ENCODE measurements at places on chromosomes 3 and 15. TPM values are rescaled to one million over a fixed set of nuclear protein-coding genes. Genes with fewer than 3 reads are reported as not detected.
A peak's percentile ranks its signal among the peaks of the same experiment; 100 is the strongest.

NANOGP8 gene
- not detected for total RNA-seq

CFAP92 gene
- not detected for total RNA-seq

SLC35G2 gene
- total RNA-seq, result 7.3 TPM

USP50 gene
- 2.0 TPM for total RNA-seq

CLDN18 gene
- total RNA-seq, result not detected

FBXL22 gene
- total RNA-seq, result 0.48 TPM

SPRED1 gene
- 40.9 TPM for total RNA-seq

SCAANT1 gene
- total RNA-seq, result not detected

- H3K27me3 ChIP-seq, result no peaks in the 10 kb centered on the region
- no peaks in the 10 kb centered on the region for H3K4me1 ChIP-seq
- H3K36me3 ChIP-seq, result no peaks in the 10 kb centered on the region
- H3K27ac ChIP-seq, result no peak overlapping the region
- H3K4me3 ChIP-seq, result no peak overlapping the region
Observed at GRCh38 chr15:21260966-21261395, 179.3 kb downstream of the POTEB3 start.

DNA sequence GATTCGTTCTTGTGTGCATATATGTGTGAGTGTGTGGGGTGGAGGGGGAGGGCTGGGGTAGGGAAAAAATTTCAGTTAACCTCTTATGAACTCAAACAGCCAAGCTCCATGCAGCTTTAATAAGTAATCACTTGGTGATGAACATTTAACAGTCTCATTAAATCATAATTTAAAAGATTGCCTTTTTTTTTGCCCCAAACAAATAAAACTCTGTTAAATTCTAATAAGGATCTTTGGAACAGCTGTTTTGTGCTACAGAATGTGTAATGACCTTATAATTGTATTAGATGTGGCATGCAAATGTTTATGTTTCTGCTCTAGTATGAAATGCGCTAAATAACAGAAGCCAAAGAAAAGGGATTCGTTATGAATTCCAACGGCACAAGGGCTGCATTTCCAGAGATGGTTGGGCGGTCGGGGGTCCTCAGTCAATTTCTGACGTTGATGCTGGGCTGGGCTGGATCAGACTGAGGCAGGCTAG, 80.0 kb upstream of the RORA start:
- H3K4me3 ChIP-seq, result no peak overlapping the region
- no peak for DNase-seq
- H3K4me1 ChIP-seq, result no peaks in the 10 kb centered on the region
- no peaks in the 10 kb centered on the region for H3K27me3 ChIP-seq
- no peak overlapping the region for H3K27ac ChIP-seq

DNA sequence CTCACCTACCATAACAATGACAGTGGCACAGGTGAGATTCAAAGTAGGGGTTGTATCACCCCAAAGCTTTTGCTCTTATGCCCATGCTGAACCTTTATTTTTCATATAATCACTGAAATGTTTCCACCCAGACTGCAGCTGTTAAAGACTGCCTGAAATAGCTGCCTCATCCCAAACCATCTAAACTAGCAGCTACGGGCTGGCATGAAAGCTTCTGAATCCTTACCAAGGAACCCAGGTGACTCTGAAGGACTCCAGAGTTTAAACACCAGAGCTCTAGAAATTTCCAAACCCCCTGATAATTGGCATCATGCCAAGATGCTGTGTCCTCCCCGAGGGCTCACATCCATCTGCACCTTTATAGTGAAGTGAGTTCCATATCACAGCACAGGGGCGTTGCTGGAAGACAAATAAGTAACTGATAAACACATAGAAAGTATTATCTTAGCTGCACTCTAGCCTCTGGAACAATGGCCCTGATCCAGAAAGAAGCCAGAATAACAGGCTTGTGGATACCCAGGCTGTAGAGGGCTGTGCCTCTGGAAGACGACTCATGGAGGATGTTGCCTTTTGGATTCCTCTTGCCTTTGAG, 238.9 kb downstream of the CADPS start:
- H3K36me3 ChIP-seq, result no peaks in the 10 kb centered on the region
- no peak overlapping the region for H3K4me3 ChIP-seq
- no peaks in the 10 kb centered on the region for H3K4me1 ChIP-seq
- H3K27me3 ChIP-seq, result peaks cover 39% of the 10 kb centered on the region
- no peak overlapping the region for H3K27ac ChIP-seq

GRCh38 chr3:128491691-128491940, 1.4 kb downstream of the GATA2 start:
- H3K36me3 ChIP-seq, result no peaks in the 10 kb centered on the region
- H3K4me1 ChIP-seq, result peaks cover 22% of the 10 kb centered on the region
- DNase-seq, result peak; percentile 82
- H3K4me3 ChIP-seq, result no peak overlapping the region
- no peak overlapping the region for H3K27ac ChIP-seq

DNA sequence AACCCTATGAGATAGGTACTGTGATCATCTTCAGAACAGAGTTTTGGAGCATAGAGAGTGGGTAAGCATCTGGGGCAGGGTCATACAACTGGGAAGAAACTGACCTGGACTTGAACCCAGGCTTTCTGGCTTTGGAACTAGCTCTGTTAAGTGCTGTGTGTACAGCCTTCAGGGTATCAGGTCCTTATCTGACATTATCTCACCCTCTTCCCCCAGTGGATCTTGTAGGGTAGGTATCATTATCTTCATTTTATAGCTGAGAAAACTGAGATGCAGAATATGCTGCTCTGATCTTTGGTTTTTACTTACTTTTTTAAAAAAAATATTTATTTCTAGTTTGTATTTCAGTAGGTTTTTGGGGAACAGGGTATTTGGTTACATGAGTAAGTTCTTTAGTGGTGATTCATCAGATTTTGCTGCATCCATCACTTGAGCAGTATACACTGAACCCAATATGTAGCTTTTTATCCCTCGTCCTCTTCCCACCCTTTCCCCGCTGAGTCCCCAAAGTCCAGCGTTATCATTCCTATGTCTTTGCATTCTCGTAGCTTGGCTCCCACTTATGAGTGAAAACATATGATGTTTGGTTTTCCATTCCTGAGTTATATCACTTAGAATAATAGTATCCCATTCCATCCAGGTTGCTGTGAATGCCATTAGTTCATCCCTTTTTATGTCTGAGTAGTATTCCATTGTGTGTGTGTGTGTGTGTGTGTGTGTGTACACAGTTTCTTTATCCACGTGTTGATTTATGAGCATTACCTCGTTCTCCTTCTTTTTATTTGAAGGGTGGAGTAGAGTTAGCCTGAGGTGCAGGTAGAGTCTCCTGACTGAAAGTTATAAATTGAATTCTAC, 271.2 kb downstream of the PTPRG start:
- H3K27me3 ChIP-seq, result no peaks in the 10 kb centered on the region
- peaks cover 11% of the 10 kb centered on the region for H3K4me1 ChIP-seq
- H3K27ac ChIP-seq, result no peak overlapping the region
- no peak overlapping the region for H3K4me3 ChIP-seq

- H3K4me3 ChIP-seq, result peak overlapping the region; percentile 52
- peaks cover 13% of the 10 kb centered on the region for H3K36me3 ChIP-seq
- peaks cover 83% of the 10 kb centered on the region for H3K4me1 ChIP-seq
- peak; percentile 93 for DNase-seq
- peak overlapping the region; percentile 98 for H3K27ac ChIP-seq
Observed at GRCh38 chr3:66428733-66429132, 72.1 kb downstream of the LRIG1 start.

DNA sequence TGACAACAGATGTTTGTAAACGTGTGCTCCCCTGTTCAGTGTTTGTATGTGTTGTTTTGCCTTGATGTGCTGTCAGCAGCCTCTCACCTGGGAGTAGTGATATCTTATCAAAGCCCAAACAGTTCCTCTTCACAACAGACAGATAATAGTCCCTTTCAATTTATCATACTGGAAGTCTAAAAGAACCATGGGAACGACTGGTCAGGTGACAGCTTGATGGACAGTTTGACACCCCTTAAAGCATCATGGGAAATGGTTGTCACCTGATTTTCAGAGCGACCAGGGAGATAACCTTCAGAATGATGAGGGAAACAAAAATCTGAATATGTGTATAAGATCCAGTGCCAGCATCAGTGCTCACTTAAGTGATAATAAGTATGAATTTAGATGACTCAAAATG, 146.3 kb upstream of the SOX2 start:
- no peaks in the 10 kb centered on the region for H3K36me3 ChIP-seq
- peaks cover 5% of the 10 kb centered on the region for H3K27me3 ChIP-seq
- H3K4me3 ChIP-seq, result no peak overlapping the region
- no peak overlapping the region for H3K27ac ChIP-seq
- H3K4me1 ChIP-seq, result no peaks in the 10 kb centered on the region
- no peak for DNase-seq

- no peak overlapping the region for H3K27ac ChIP-seq
- H3K4me3 ChIP-seq, result no peak overlapping the region
- peaks cover 3% of the 10 kb centered on the region for H3K4me1 ChIP-seq
- H3K27me3 ChIP-seq, result peaks cover 28% of the 10 kb centered on the region
- peaks cover 2% of the 10 kb centered on the region for H3K36me3 ChIP-seq
Observed at GRCh38 chr3:184616436-184616835, 54.9 kb downstream of the EPHB3 start.

DNA sequence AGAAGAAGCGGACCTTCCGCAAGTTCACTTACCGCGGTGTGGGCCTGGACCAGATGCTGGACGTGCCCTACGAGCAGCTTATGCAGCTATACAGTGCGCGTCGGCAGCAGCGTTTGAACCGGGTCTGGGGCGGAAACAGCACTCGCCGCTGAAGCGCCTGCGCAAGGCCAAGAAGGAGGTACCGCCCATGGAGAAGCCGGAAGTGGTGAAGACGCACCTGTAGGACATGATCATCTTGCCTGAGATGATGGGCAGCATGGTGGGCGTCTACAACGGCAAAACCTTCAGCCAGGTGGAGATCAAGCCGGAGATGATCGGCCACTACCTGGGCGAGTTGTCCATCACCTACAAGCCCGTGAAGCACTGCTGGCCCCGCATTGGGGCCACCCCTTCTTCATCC, 390.4 kb upstream of the MEIS2 start:
- H3K4me1 ChIP-seq, result no peaks in the 10 kb centered on the region
- H3K27me3 ChIP-seq, result peaks cover 3% of the 10 kb centered on the region
- no peak overlapping the region for H3K4me3 ChIP-seq
- no peaks in the 10 kb centered on the region for H3K36me3 ChIP-seq
- DNase-seq, result no peak

DNA sequence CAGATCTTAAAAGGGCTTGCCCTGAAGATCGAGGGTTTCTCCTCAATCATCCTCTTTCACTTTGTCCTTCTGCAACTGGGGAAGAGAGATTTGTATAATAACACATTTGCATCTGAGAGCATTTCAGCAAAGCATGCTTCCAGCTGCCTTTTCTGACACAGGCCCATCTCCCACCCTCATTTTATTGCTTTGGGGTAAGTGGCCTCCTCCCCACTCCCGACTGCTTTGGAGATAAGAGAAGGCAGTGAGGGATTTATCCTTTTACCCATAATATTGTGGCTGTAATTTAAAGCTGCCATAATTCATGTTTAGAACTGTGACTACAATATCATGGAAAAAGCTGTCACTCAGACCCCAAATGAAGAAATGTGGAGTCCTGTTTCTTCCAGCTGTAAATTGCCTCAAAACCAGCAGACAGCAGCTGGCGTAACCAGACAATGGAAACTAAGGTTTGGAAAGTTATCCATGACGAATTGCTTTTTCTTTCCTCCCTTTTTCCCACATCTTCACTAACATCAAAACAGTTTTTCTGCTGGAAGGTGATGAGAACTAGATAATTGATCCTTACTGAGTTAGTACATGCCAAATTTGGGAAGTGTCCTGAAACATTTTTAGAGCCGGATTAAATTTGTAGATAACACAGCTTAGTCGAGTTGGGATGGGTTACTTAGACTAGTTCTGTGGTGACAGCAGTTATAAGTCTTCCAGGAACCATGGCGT, 104.2 kb upstream of the PFN2 start:
- no peak overlapping the region for H3K27ac ChIP-seq
- H3K4me1 ChIP-seq, result peaks cover 42% of the 10 kb centered on the region
- no peaks in the 10 kb centered on the region for H3K27me3 ChIP-seq
- H3K4me3 ChIP-seq, result no peak overlapping the region

GRCh38 chr3:143152043-143152442, 32.5 kb downstream of the CHST2 start:
- no peaks in the 10 kb centered on the region for H3K27me3 ChIP-seq
- H3K4me1 ChIP-seq, result peaks cover 4% of the 10 kb centered on the region
- H3K36me3 ChIP-seq, result no peaks in the 10 kb centered on the region
- no peak overlapping the region for H3K27ac ChIP-seq
- no peak for DNase-seq

DNA sequence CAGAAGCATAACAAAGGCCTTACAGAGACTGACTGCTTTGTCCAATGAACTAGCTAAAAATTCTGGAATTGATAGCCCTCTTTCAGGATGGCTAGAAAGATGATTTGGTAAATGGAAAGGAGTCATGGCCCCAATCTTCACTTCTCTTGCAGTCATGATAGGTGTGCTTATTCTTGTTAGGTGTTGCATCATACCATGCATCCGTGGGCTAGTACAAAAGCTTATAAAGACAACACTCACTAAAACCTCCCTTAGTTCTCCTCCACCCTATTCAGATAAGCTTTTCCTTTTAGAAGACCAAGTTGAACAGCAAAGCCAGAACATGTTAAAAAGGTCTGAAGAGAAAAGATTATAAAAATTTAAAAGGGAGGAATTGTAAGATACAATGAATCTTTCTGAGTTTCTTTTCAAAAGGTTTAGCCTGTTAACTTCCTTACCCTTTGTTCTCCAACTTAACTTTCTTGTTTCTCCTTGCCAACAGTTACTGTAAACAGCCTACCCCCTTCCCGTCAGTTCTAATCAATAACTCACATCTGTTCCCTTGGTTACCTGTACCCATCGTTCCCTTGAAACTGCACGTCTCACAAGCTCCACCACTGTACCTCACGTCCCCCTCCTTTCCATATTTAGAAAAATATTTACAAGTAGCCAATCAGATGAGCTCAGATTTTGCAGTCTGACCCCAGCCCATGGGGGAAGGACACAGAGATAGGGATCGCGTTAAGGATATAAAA, 105.8 kb downstream of the ZBBX start:
- H3K27ac ChIP-seq, result no peak overlapping the region
- no peaks in the 10 kb centered on the region for H3K4me1 ChIP-seq
- no peak overlapping the region for H3K4me3 ChIP-seq
- H3K36me3 ChIP-seq, result no peaks in the 10 kb centered on the region

- no peak for DNase-seq
- H3K4me3 ChIP-seq, result no peak overlapping the region
- no peaks in the 10 kb centered on the region for H3K4me1 ChIP-seq
- H3K36me3 ChIP-seq, result no peaks in the 10 kb centered on the region
Observed at GRCh38 chr15:61318802-61319525, 89.9 kb upstream of the RORA start.

DNA sequence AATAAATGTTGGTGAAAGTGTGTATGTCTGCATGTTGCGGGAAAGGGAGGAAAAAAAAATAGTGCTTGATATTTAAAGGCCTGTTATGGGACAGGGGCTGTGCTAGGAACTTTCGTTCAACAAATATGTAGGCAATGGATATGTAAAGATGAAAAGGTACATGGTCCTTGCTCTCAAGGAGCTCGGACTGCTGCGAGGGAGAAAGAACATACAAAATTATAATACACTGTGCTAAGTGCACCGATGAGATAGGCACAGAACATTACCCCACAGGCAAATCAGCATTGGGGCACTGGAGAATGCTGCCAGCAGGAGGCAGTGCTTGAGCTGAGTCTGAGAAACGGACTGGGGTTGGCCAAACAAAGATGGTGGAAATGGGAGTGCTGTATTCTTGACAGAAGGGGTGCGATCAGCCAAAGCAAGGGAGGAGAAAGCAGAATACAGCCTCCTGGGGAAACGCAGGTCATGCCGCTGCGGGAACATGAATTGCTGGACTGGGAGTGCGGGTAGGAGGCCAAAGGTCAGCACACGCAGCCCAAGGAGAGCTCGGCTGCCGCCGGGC, 649 bp downstream of the C15orf40 start:
- H3K36me3 ChIP-seq, result peaks cover 13% of the 10 kb centered on the region
- no peaks in the 10 kb centered on the region for H3K27me3 ChIP-seq
- H3K4me1 ChIP-seq, result peaks cover 34% of the 10 kb centered on the region
- peak; percentile 90 for DNase-seq

All from osteocyte (in vitro differentiated cells).